ENCODE measurements at places on chromosomes 6 and 20. TPM values are rescaled to one million over a fixed set of nuclear protein-coding genes. Genes with fewer than 3 reads are reported as not detected.

CTCFL gene
- 0.34 TPM for total RNA-seq

DNA sequence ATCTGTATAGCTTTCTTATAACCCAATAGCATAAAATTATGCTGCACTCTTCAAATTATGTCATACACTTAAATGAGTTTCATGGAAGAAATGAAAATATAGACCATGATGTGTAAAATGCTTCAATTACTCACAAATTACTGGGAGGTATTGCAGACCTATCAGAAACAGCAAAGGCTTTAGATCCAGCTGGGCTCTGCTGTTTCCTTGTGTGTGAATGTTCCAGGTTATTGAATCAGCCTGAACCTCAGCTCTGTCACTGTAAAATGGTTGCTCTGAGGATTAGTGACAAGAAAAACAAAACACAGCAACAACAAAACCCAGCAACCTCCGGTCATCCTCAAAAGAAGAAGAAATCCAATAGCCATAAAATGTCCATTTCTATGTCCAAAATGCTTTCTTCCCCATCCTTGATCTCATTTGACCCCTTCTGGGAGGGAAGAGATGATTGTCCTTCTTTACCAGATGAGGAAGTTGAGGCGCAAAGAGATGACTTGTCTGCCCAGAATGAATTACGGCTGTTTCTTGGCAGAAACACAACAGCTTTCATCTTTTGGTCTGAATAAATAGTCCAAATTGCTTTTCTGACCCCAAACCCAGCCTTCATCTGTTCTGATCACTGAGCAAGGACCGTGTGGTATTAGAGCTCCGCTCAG, 42.2 kb upstream of the TGM6 start:
- DNase-seq: no peak
- H3K27me3 ChIP-seq: no peaks in the 10 kb centered on the region
- no peaks in the 10 kb centered on the region for H3K4me1 ChIP-seq
- H3K27ac ChIP-seq: no peak overlapping the region
- no peak overlapping the region for H3K4me3 ChIP-seq

DTD1 gene
- 54.5 TPM for total RNA-seq

DDR1 gene
- 211 TPM for total RNA-seq

FOXC1 gene
- 40.7 TPM for total RNA-seq

DNA sequence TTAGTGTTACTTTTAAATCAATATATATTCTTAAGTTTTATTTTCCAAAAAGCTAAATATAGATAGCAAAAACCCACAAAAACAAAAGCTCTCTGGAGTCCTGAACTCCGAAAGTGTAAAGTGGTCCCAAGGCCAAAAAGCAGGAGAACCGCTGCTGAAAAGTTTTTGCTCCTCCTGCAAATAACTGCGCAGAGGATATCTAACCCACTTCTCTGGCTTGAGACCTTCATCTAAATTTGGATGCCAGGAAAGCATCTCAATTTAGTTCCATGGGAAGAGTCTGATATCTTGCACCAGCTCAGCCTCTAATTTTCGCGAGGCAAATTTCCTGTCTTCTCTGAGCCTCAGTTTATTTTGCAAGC, 523 bp downstream of the MRPS10 start:
- peak overlapping the region; percentile 68 for H3K27ac ChIP-seq
- DNase-seq: no peak
- no peaks in the 10 kb centered on the region for H3K27me3 ChIP-seq

SNAP25 gene
- 0.39 TPM for total RNA-seq

- H3K27me3 ChIP-seq: no peaks in the 10 kb centered on the region
- H3K27ac ChIP-seq: no peak overlapping the region
- H3K36me3 ChIP-seq: no peaks in the 10 kb centered on the region
- peaks cover 20% of the 10 kb centered on the region for H3K4me1 ChIP-seq
- no peak overlapping the region for H3K4me3 ChIP-seq
These were observed 134.8 kb downstream of the LY86 start for GRCh38 chr6:6723361-6723760.

DNA sequence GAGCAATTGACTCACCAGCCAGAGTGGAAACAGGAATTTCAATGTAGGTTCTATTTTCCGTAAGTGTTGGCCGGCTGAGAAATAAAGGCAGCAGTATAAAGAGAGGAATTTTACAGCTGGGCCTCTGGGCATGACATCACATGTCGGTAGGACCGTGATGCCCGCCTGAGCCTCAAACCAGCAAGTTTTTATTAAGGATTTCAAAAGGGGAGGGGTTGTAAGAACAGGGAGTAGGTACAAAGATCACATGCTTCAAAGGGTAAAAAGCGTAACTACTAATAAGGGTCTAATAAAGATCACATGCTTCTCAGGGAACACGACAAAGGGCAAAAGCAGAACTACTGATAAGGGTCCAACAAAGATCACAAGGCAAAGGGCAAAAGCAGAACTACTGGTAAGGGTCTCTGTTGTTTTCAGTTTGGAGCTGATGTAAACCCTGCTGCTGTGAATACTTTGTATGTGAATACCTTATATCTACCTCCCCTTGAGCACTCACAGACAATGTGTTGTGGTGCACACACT, 9.0 kb upstream of the TULP4 start:
- no peak overlapping the region for H3K27ac ChIP-seq
- 0 out of 2 replicates have a peak, but pooled peaks cover 4% of the 10 kb centered on the region for H3K36me3 ChIP-seq
- H3K4me1 ChIP-seq: no peaks in the 10 kb centered on the region
- DNase-seq: no peak

EFCAB8 gene
- total RNA-seq: 0.42 TPM

DNA sequence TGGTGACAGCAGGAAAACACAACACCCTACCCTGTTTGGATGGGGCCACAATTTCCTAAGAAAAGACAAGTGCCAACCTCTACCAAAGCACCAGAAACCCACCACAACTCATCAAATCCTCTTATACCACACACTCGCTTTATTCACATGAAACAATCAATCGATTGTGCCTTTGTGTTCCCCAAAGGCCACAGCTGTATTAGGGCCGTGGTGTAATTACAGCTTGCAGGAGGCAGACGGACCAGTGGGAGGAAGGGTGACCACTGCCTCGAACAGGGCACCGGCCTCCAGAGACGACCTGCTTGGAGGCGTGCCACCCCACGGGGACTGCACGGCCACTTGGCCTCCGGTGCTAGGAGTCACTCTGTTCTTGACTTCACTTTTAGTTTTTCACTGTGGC, 264.1 kb downstream of the FOXC1 start:
- no peaks in the 10 kb centered on the region for H3K4me1 ChIP-seq
- DNase-seq: no peak
- no peaks in the 10 kb centered on the region for H3K36me3 ChIP-seq
- H3K4me3 ChIP-seq: no peak overlapping the region
- no peaks in the 10 kb centered on the region for H3K27me3 ChIP-seq

DNA sequence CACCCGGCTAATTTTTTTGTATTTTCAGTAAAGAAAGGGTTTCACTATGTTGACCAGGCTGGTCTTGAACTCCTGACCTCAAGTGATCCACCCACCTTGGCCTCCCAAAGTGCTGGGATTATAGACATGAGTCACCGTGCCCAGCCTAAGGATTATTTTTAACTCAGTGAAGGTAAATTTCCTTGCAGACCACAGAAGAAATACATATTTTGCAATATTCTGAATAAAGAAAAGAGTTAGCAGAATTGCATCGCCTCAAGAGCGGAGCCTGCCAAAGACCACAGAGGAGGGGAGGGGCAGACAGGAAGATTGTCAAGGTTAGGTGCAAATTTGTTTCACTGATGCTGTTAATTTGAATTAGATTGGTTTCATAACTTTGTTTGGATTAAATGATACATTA, 47.4 kb downstream of the SOD2 start:
- peaks cover 11% of the 10 kb centered on the region for H3K4me1 ChIP-seq
- H3K27me3 ChIP-seq: no peaks in the 10 kb centered on the region

GRCh38 chr20:23667666-23668065, 21.2 kb downstream of the CST4 start:
- no peak for DNase-seq
- no peaks in the 10 kb centered on the region for H3K4me1 ChIP-seq
- no peak overlapping the region for H3K27ac ChIP-seq

DNA sequence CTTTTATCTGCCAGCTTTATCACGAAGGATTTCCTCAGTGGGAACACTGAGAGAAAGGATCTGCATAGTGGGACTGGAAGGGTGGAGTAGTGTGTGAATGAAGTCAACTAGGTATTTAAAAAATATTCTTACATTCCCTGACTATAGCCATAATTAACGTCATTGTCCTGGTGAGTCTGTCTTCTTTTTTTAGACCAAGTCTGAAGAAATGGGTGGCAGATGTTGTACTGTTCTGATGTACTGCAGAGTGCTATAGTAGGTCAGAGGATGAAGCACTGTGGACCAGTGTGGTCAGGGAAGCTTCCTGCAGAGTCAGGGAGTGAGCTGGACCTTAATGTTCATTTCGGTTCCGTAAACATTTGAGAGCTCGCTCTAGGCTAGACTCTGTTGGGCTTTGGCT, 11.9 kb downstream of the TULP4 start:
- H3K4me3 ChIP-seq: no peak overlapping the region
- no peak for DNase-seq
- H3K27ac ChIP-seq: no peak overlapping the region
- H3K36me3 ChIP-seq: no peaks in the 10 kb centered on the region
- H3K4me1 ChIP-seq: peaks cover 32% of the 10 kb centered on the region

GRCh38 chr6:109093732-109094415, 772 bp downstream of the SESN1 start:
- no peaks in the 10 kb centered on the region for H3K27me3 ChIP-seq
- DNase-seq: no peak
- H3K4me3 ChIP-seq: peak overlapping the region; percentile 87
- H3K36me3 ChIP-seq: no peaks in the 10 kb centered on the region

DNA sequence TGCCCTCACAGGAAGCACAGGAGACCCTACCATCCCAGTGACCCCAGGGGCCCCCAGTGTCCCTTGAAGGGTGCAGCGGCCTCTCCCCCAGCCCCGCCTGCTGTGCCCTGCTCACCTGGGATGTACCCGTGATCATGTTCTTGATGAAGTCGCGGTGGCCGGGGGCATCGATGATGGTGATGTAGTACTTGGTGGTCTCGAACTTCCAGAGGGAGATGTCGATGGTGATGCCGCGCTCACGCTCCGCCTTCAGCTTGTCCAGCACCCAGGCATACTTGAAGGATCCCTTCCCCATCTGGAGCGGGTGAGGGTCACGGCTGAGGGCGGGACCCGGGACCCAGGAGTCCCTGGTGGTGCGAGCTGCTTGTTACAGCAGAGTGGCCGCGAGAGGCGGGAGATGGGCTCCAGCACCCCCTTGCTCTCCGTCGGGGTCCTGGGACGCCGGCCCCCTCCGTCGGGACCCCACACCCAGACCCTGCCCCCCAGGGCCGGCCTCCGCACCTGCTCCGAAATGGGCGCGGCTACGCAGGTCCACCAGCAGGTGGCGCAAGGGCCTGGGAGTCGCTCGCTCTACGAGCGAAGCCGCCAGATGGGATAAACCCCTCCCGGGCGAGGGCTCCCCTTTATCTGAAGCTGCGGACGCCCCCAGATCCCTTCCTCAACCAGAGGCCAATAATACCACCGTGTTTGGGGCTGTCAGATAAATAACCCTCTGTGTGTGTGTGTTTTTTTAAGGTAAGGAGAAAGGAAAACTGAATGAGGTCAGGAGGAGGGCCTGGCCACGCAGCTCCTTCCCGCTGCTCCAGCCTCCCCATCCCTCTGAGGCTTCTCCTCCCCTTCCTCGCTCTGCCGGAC, 2.9 kb downstream of the EEF1A2 start:
- DNase-seq: no peak
- H3K27ac ChIP-seq: peak overlapping the region; percentile 77
- no peak overlapping the region for H3K4me3 ChIP-seq
- H3K36me3 ChIP-seq: peaks cover 35% of the 10 kb centered on the region
- no peaks in the 10 kb centered on the region for H3K27me3 ChIP-seq

DNA sequence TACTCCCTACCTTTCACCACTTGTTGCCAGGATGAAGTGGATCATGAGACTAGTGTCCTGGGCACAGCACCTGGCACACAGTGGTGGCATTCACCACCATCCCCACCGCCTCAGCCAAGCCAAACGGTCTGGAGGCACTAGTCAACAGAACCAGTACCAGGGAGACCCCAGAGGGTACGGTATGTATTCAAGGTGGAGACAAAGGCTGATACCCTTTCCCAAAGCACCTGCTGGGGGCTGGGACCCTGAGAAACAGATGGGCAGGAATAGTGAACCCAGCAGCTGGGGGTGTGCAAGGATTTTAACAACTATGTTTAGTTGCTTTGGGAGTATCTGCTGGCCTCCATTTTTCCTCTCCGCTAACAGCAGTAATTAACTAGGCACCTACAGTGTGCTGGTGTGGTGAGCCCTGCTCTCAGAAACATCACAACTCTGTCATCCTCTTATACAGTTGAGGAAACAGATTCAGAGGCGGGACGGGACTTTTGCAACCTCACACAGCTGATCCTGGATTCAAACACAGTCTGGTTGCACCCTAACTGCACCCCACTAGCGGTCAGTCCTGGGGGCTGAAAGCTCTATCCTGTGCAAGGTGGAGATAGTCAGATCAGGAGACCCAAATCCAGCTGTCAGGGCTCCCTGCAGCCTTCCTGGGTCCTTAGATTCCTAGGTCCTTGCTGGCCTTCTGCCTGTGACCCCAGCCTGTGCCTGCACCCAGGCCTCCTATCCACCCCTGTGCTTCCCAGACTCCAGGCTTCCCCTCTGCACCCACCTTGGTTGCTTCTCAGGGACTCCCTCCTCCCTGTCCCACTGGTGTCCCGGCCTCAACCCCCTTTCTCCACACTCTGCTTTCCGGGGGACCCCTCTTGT, 1.2 kb downstream of the SNTA1 start:
- H3K4me3 ChIP-seq: peak overlapping the region; percentile 69
- H3K36me3 ChIP-seq: no peaks in the 10 kb centered on the region
- H3K27ac ChIP-seq: no peak overlapping the region
- peaks cover 12% of the 10 kb centered on the region for H3K4me1 ChIP-seq

DNA sequence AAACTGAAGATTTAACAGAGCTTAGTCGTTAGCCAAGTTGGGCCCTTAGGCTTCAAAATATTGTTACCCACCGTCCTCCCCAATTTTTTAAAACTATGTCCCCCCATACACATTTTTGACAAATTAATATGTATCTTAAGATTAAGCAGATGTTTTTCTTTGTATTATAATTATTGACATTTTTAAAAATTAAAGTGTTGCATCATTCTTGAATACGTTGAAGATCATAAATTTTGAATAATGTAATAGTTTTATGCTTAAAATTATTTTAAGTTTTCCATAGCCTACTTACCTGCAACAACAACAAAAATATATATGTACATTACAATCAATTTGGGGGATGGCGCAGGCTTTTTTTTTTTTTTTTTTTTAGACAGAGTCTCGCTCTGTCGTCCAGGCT, 8.2 kb upstream of the PRSS16 start:
- H3K36me3 ChIP-seq: no peaks in the 10 kb centered on the region
- no peak for DNase-seq
- H3K4me3 ChIP-seq: no peak overlapping the region
